ENCODE measurements at places on chromosomes 6 and 20. TPM values are rescaled to one million over a fixed set of nuclear protein-coding genes. Genes with fewer than 3 reads are reported as not detected.

DNA sequence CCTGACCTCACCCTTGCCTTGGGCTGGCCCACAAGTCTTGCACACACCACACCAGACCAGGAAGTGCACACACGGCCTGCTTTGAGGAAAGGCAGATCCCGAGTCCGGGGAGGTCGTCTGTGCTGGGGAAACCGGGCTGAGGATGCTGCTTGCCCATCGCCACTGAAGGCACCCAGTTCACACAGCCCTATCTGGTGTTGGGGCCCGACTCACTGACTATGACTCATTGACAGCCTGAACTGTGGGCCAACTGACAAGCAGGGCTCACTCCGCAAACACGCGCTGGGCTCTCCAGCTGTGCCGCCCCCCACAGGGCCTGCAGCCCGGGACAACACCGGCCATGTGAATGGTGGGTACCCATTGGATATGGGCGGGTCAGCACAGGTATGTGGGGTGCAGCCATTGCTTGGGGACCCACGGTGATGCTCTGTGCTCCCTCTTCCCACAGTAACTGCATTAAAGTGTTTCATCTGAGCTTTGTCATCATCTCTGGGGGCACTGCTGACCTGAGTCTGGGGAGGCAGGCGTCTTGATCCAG is 1.6 kb downstream of the SAMD10 start:
- DNase-seq = no peak

The CGA gene
- total RNA-seq = not detected

The SAMD3 gene
- total RNA-seq = 3.6 TPM

GRCh38 chr6:14499841-14500240 is 382.3 kb downstream of the CD83 start:
- DNase-seq = no peak

GRCh38 chr6:134810402-134810801 is 139.5 kb downstream of the ALDH8A1 start:
- DNase-seq = no peak

DNA sequence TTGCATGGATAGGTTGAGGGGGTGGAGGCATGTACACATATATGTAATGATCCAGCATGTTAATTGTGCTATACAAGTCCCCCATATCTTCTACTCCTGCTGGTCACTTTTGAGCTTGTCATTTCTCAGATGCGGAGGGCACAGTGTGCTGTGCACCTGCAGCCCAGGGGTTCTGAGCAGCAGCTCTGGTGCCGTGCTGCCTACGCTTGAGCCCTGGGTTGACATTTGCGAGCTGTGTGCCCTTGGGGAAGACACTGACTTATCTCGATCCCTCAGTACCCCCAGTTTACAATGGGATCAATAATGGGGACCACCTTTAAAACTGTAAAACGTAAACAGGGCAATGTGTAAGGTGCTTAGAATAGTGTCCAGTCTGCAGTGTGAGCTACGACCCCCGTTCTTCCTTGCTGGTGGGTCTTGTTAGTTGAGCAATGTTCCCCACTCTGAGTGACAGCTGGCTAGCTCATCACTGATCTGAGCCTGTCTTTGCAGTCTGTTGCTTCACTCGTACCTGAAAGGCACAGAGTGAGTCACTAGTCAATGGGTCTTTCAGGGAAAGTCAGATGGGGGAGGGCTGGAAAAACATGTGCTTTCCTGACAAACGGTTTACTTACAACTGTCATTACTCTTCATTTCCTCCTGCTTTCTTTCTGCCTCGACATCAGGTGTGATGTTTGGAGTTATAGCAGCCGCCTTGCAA is 91.7 kb downstream of the SLC2A10 start:
- no peak for DNase-seq

- DNase-seq = no peak
Measured at GRCh38 chr6:131849799-131850198, 42.0 kb downstream of the ENPP1 start.

DNA sequence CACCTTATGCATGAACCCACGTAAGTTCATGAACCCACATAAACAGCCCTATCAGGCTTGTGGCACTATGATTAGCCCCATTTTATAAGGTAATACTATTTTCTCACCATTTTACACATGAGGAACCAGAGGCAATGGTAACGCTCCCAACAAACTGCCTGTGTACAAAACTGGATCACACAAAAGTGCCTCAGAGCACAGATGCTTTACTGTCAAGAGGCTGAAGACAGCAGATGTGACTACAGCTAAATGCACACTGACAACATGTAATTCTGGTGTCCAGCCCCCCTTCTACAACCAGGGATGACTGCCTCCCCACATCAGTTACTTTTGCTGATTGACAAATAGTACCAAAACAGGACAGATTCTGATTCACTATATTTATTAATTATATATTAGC is 69.6 kb downstream of the GMDS start:
- no peak for DNase-seq
